Mesothelial cell of epicardium (in vitro differentiated cells): ENCODE measurements at places on chromosomes 6 and 20.

DNA sequence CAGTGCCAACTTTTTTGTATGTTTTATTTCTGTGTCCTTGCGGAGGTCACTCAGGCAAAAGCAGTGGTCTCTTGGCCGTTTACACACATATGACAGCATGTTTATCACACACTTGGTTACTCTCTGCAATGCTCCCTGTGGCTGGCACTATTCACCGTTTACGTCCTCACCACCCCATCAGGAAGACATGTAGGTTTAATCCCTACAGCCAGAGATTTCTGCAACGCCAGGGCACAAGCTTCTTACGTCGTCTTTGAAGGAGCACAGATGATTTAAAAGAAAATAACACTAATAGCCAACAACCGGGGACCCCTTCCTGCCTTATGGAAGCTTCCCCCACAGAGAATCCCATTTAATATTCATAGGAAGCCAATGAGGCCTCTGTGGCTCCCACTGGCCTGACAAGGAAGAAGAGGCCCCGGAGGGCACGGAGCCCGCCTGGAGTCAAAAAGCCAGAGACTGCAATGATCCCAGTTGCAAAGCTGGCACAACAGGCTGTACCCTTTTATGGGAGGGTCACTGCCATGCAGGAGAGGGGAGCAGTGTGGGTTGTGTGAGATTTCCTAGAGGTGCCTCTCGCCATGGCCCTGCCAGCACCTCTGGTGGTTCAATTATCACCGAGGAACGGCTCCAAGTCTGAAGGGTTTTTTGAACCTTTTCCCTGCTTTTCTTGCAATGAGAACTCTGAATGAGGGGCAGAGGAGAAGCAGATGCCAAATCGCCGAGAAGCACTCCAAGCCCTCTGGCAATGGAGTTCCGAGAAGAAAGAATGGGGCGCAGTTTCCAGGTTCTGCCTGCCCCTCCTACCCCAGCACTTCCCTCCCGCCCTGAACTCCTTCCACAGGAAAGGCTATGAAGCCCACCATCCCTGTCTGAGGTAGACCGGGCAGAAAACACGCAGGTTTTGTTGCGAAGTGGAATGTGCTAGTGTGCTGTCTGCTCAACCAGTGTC, 96.2 kb downstream of the THBS2 start:
- DNase-seq = no peak

- no peak for DNase-seq
Observed at GRCh38 chr6:111469543-111469942, 13.5 kb downstream of the REV3L start.

DNA sequence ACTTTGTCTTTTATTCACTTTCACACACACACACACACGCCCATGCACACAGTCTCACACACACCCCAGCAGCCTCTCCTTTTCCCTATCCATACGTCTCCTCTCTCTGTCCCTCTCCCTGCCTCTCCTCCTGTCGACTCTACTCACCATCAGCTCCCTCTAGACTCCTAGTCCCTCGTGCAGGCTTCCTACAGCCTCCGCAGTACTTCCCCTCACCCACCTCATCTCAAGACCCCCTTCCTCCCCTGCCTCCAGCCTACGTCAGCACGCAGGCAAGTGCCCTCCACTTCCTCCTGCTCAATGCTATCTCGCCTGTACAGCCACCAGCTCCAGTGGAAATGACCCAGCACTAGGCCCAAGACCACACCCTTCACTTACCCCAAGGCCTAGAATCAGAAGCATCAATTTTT, 820 bp upstream of the TREML2 start:
- no peak for DNase-seq

DNA sequence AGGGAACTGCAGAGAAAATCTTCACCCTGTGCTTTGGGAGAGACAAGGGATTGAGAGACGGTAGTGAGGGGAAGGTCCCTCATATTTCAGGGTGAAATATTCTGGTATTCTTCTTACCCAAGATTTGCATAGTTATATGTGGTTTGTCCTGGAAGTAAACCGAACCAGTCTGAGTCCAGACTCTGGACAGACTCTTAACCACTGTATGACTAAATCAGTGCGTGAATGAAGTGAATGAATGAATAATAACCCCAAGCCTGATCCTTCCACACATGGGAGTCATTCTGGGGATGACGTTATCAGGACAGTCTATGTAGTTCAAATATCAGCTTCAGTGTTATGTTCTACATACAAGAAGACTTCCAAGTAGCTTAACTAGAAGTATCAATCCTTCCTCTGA, 690.7 kb downstream of the KIF16B start:
- no peak for DNase-seq

DNA sequence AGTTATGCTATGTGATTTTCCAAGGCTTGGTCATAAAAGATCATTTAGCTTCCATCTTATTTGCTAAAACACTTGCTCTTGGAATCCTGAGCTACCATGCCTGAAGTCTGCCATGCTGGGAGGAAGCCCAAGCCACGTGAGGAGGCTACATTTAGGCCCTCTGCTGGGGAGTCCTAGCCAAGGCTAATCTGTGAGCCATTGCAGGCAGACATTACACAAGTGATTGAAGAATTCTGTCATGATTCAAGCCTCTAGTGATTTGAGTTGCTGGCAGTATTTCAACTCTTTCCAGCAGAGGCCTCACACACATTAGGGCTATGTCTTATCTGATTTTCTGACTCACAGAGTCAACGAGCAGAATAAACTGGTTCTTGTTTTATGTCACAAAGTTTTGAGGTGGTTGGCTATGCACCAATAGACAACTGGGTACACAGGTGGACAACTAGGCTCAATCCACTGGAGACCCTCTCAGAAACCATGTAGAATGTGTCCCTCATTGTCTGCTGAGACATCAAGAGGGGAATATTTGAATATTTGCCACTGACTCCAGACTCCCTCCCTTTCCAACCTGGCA, 227.2 kb upstream of the SULF2 start:
- DNase-seq = no peak

DNA sequence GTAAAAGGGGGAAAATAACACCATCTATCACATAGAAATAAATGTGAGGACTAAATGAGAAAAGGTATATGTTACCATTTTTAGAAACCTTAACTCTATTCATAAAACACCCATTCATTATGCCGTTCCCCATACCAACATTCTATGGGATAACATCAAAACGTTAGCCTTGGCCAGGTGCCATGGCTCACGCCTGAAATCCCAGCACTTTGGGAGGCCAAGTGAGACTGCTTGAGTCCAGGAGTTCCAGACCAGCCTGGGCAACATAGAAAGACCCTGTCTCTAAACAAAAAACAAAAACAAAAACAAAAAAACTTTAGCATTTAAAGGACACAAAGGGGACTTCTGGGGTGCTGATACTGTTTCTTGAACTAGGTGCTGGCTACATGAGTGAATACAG, 1.3 kb downstream of the PIGU start:
- DNase-seq = no peak

- no peak for DNase-seq
Observed at GRCh38 chr6:34565722-34566137, 9.6 kb upstream of the SPDEF start.

- DNase-seq = no peak
Observed at GRCh38 chr20:63363981-63364561, 2.9 kb upstream of the CHRNA4 start.

- DNase-seq = no peak
Observed at GRCh38 chr6:75224303-75224926, 18.6 kb upstream of the COL12A1 start.

GRCh38 chr6:80165143-80165542, 58.7 kb downstream of the BCKDHB start:
- DNase-seq = no peak

GRCh38 chr6:24494821-24495795, at the start of gene ALDH5A1:
ALDH5A1 (plus strand) TSS chr6:24494969; CDS start chr6:24494997, 28 bp downstream.
- DNase-seq = peak; percentile 49

- DNase-seq = no peak
Observed at GRCh38 chr6:106163966-106164877, 78.1 kb downstream of the PRDM1 start.

- no peak for DNase-seq
Observed at GRCh38 chr20:2396241-2396814, 15.6 kb downstream of the TGM6 start.

DNA sequence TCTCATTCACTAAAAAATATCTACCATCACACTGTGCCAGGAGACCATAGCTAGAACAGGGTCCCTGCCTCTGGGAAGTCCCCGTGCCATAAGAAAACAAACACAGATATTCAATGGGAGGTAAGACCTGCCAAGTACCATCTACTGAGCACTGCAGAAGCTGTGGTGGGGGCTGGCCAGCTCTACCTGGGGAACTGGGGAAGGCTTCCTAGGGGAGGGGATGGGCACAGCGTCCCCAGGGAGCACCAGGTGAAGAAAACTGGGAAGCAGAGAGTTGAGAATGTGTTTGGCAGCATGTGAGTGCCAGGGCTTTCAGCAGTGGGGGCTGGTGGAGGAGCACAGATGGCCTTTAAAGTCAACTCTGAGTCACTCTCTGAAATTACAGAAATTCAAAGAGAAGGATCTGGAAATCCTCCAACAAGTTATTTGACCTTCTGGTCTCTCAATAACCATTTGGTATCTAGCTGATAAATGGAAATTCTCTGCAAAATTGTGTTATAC, 85.2 kb downstream of the SHLD1 start:
- DNase-seq = no peak

- DNase-seq = peak; percentile 43
Observed at GRCh38 chr6:26187981-26188635, 100.9 kb downstream of the HFE start.

GRCh38 chr6:53011979-53012378, 16.9 kb upstream of the GSTA4 start:
- no peak for DNase-seq

DNA sequence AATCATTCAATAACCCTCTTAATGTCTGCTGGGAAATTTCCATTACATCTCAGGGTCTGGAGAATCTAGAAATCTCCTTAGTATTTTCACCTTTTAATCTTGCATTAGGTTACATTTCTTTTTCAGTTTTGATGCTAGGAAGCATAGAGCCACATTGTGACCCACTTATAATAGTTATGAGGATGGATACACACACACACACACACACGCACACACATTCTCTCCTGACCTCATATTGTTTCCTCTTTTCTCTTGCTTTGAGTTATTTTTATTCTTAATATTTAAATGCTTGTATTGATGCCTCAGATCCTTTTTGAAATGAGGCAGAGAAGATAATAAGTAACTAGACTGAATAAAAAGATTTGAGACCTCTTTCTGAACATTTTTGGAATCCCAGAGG, 128.4 kb downstream of the KLHL32 start:
- DNase-seq = no peak

GRCh38 chr6:69578361-69578890, 218.4 kb downstream of the LMBRD1 start:
- no peak for DNase-seq

DNA sequence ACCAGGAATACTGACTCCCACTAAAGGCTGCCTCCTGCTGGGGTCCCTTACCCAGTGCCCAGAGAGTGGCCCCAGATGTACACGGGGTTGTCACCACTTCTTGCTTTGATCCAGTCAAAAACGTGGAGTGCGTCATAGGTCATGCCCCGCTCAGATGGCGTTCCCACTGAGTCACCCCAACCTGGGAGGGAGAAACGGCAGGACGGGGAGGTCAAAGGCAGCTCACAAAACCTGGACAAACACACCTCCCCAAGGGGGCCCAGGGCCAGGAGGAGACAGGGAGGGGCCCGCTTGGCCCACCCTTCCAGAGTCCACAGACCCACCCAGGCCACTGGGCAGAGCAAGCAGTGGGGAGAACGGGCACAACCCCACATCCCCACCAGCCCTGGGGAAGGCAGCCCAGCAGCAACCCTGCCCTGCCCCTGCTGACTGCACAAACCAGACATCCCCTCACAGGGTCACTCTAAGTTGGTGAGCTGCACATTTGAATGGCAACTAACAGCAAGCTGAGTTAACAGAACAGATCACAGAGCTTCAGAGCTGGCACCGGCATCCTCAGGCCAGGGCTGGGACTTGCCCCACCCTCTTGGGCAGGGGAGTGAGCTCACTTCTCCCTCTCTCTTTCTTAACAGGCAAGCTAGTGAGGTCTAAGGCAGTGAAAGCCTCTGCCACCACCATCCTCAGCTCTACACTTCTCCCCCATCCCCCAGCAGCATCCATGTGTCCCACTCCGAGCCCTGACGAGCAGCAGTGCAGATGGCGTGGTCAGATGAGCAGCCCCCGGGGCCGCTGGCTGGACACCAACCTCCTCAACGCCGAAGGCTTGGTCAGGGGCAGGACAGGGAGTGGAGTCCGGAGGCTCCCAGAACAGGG, 61.7 kb downstream of the PYGB start:
- DNase-seq = no peak

DNA sequence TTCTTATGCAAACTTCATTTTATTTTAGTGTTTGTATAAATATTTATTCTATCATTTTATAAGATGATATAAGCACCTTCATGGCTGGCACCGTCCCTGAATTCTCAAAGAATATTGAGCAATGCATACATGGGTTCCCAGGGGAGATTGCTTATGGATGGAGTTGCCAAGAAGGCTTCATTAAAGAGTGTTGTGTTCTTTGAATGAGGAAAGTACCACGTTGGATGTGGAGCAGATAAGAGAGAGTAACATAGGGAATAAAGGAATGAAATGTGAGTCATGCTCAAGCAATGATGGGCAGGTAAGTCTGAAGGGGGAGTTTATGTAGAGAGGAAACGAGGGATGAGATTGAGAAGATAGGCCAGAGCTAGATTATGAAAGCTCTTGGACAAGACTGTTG, 10.3 kb downstream of the DSE start:
- DNase-seq = no peak

GRCh38 chr6:247351-247750, 44.9 kb upstream of the DUSP22 start:
- no peak for DNase-seq

GRCh38 chr6:134303891-134304290, 14.0 kb downstream of the SGK1 start:
- no peak for DNase-seq

GRCh38 chr6:21263531-21264287, 329.8 kb upstream of the SOX4 start:
- DNase-seq = no peak

GRCh38 chr6:78966542-78966941, 99.2 kb downstream of the IRAK1BP1 start:
- no peak for DNase-seq

DNA sequence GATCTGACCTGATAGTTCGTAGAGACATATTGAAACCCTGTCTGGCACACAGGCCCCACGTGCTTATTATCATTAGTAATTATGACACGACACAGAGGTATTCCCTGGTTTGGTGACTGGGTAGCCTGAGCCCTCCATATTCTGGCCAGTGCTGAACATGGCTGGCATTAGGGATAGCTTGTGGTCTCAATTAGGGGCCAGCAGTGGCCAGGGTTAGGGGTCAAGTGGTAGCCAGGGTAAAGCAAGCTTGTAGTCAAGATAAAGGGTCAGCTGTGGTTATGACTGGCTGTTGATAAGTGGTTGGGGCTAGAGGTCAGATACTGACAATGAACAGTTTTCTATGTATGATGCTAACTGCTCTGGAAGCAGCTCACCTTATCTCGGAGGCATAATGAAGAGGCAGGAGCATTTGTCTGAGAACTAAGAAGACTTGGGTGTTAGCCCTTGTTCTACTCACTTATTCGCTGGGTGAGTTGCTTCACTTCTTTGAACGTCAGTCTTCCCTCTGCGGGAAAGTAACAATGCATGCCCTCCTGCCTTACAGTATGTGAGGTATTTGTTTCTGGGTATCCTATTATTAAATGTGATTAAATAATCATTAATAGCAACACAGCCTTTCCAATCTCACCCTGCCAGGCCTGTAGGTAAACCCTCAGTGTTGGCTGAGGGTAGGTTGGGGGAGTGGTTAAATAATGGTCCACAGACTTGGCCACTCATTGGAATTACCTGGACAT, 66.7 kb downstream of the VEGFA start:
- no peak for DNase-seq

GRCh38 chr6:88728756-88729155, 234.7 kb downstream of the RNGTT start:
- DNase-seq = no peak
